ENCODE measurements at places on chromosomes 3 and 15.

DNA sequence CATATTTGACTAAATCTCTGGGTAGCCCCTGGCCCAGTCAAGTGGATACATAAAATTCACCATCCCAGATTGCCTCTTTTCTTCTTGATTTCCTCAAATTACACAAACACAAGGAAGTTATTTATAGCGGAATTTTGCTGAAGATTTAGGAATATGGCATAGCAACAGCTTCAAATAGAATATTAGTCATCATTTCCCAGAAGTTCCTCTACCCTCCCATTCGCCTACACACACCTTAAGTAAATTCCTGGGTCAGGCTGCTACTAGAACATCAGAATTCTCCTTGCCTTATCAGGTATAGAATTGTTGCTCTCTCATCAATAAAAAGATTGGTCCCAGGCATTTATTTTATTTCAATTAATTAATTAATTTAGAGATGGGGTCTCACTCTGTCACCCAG lies 31.6 kb downstream of the MESD start:
- DNase-seq, result no peak

DNA sequence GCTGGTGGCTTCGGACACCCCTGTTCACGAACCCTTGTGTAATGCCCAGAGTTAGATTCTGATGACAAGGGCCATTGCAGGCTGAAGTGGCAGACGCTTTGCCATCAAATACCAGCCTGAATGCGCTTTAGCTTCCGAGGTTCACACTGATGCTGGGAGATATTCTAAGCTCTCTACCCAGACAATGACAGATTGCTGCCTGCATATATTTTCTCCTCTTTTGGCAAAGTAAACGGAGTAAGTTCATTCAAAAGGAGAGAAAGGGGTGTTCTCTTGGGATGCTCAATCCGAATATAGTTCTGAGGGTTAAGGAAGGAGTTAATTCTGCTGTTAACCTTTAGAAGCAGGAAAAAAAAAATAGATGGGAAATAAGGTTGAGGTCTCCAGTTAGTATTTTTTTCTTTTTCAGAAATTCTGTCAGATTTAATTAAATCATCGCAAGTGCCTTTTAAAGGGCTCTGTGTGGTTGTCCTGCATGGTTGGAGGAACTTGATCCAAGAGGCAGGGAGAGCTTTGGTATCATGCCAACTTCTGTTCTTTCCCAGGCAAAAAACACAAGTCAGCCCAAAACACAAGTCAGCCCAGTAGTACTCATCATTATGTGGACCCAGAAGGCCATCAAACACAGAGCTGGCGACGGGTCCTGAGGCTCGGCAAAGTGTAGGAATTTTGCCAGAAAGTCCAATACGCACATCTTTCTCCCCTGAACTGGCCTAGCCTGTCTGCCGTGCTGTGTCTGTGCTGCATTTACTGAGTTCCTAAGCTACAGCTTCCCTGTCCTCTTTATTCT lies 70.9 kb upstream of the ST8SIA2 start:
- DNase-seq, result no peak

GRCh38 chr3:141399200-141399599 lies 30.9 kb downstream of the ZBTB38 start:
- DNase-seq, result no peak

DNA sequence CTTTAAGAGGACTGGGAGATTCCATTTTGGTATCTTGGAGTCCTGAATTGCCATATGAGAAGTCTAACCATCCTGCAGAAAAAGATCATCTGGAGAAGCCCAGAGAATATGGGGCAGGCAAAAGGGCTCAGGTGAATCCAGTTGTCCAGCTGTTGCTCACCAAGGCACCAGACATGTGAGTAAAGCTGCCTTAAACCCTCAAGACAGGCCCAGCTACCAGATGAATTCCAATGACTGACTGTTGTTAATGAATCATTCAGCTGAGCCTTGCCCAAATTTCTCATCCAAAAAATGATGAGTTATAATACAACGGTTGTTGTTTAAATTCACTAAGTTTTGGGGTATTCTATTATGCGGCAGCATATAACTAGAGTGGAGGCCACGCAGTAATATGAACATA lies 22.0 kb upstream of the NANOGP8 start:
- DNase-seq, result no peak

GRCh38 chr3:32552013-32552412 lies 18.6 kb downstream of the DYNC1LI1 start:
- DNase-seq, result no peak

DNA sequence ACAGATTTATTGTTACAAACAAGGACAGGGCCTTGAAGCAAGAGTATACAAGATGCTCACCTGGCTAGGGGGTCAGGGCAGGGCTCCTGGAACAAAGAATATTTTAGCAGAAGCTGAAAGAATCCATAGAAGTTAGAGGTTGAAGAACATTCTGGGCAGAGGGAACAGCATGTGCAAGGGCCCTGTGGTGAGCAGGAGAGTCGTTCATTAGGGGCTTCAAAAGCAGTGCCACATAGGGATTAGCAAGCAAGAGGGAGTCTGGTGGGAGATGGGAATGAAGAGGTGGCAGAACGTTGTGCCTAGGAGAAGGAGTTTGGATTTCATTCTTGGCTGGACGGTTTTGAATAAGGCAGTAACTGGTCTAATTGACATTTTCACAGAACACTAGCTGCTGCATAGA lies 22.9 kb downstream of the DNAJB8 start:
- no peak for DNase-seq

DNA sequence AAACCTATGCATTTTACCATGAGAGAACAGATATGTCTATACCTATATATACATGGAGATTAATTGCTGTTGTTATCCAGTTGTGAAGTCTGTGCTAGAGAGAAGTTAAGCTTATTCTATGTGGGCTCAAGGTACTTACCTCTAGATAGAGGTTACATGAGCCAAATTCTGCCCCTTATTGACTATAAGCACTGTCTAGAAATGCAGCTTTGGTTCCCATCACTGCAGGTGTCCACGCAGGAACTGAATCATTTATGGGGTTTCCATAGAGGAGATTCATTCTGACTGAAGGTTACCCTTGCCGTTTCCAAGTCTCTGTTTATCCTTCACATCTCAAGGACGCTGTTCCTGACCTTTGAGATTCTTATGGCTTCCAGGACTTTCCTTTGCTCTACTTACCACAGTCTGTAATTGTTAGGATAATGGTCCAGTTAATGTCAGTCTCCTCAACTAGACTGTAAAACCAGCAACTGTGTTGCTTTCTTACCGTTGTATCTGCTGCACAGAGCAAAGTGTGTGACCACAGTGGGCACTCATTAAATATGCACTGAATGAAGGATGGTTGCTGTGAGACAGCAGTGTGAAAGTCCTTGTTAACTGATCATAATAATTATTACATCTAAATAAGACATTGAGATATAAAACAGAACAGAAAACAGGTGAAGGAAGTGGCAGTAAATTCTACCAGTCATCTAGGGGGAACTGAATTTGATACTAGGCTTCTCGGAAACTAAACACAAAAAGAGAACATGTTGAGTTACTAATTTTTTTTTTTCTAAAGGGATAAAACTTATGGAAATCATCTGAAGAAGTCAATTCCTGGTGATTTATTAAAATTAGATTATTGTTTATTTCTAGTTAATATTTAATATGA lies 44.0 kb upstream of the BCL6 start:
- no peak for DNase-seq
